ENCODE measurements at places on chromosomes 2 and 18. TPM values are rescaled to one million over a fixed set of nuclear protein-coding genes. Genes with fewer than 3 reads are reported as not detected.

TANC1 gene
- total RNA-seq = 36.9 TPM

DNA sequence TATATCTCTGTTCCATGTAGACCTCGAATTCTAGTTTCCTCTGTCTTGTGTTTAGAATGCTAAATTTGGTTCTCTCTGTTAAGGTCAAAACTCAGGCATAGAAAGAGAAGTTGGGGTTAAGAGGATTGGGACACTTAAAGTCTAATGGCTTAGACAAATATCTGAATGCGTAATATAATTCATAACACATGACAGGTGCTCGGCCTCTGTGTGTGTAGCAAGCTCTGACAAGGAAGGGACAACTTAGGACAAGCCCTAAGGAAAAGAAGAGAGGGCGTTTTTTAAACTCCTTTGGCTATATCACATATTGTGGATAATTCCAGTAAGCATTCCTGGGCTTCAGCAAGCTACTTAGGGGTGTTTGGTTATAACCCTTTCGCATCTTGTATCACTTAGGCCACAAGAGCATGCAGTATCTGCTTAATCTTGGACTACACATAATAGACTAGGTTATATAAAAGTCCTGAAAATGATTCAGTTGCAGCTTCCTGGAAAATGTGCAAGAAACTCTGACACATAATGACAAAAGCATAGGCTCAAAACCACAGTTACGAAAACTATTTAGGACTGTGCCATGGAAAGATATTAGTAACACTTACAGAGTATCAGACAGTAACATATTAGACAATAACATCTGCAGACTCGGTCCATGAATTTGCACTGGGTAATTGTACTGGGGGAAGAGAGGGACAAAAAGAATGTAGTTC is 16.1 kb upstream of the CREB1 start:
- H3K36me3 ChIP-seq = no peaks in the 10 kb centered on the region
- peak overlapping the region; percentile 79 for H3K27ac ChIP-seq
- no peaks in the 10 kb centered on the region for H3K27me3 ChIP-seq
- peaks cover 37% of the 10 kb centered on the region for H3K4me1 ChIP-seq
- no peak for DNase-seq

FOXD4L1 gene
- total RNA-seq = 0.18 TPM

- no peak overlapping the region for H3K27ac ChIP-seq
- DNase-seq = peak; percentile 90
- H3K27me3 ChIP-seq = peaks cover 3% of the 10 kb centered on the region
Observed at GRCh38 chr2:206981739-206982340, 42.5 kb downstream of the CPO start.

SPRED2 gene
- total RNA-seq = 44.4 TPM

DNA sequence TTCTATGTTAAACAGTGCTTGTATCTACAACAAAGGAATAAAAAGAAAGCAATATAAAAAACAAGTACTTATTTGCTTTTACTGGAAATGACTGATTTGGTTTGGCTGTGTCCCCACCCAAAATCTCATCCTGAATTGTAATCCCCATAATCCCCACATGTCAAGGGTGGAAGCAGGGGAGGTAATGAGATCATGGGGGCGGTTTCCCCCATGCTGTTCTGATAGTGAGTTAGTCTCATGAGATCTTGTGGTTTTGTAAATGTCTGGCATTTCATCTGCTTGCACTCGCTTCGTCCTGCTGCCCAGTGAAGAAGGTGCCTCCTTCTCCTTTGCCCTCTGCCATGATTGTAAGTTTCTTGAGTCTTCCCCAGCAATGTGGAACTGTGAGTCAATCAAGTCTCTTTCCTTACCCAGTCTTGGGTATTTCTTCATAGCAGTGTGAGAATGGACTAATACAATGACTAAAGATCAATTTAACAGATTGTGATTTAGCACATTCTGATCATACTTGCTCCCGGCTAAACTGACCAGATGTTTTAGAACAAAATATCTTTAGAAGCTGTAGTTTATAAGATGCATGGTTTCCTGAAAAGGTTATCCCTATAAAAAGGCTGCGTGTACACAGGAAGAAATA is 19.9 kb downstream of the PTH2R start:
- DNase-seq = no peak
- peaks cover 21% of the 10 kb centered on the region for H3K27me3 ChIP-seq
- H3K4me3 ChIP-seq = no peak overlapping the region
- no peak overlapping the region for H3K27ac ChIP-seq

- DNase-seq = no peak
- H3K27ac ChIP-seq = peak overlapping the region; percentile 40
- peaks cover 50% of the 10 kb centered on the region for H3K4me1 ChIP-seq
- H3K27me3 ChIP-seq = no peaks in the 10 kb centered on the region
- H3K4me3 ChIP-seq = no peak overlapping the region
- peaks cover 2% of the 10 kb centered on the region for H3K36me3 ChIP-seq
Observed at GRCh38 chr2:160411167-160411566, 82.4 kb downstream of the RBMS1 start.

DNA sequence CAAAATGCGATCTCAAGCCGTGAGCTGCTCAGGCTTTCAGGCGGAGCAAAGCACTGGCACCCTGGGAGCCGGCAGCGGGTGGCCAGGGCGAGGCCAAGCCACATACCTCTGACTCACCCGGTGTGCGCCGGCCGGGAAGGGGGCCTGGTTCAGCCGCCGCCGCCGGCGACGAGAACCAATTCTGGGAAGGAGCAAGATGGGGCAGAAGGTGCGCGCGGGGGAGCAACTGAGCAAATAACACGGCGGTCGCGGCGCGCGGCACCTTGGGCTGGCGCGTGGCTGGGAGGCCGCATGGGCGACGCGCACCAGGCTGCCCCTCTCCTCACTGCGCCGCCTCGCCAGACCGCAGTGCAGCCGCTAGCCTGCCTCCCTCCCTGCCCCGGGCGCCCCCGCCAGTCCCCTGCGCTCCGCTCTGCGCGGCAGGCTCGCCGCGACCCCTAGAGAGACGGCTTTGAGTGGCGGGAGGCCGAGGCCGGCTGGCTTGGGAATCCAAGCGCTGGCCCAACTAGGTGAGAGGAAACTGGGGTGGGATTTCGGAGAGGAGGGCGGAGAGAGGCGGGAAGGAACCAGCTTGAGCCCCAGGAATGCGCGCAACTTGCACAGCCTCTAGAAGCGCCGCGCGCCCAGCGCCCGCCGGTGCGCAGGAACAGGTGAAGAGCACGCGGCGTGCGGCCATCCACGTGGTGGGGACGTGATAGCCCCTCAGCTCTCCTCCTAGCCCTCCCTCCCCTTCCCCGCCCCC is 3.2 kb downstream of the NRP2 start:
- H3K36me3 ChIP-seq = peaks cover 6% of the 10 kb centered on the region
- H3K4me1 ChIP-seq = peaks cover 70% of the 10 kb centered on the region
- peak overlapping the region; percentile 65 for H3K27ac ChIP-seq
- H3K27me3 ChIP-seq = no peaks in the 10 kb centered on the region

GRCh38 chr2:206028101-206028500 is 57.9 kb downstream of the INO80D start:
- DNase-seq = no peak
- H3K27me3 ChIP-seq = no peaks in the 10 kb centered on the region
- no peak overlapping the region for H3K27ac ChIP-seq
- H3K4me1 ChIP-seq = no peaks in the 10 kb centered on the region
- H3K4me3 ChIP-seq = no peak overlapping the region

C2orf15 gene
- total RNA-seq = 0.26 TPM

CD207 gene
- not detected for total RNA-seq

BUB1 gene
- 7.3 TPM for total RNA-seq

SNTG2 gene
- total RNA-seq = not detected

MAP3K19 gene
- total RNA-seq = not detected

SERPINB4 gene
- total RNA-seq = not detected

DNA sequence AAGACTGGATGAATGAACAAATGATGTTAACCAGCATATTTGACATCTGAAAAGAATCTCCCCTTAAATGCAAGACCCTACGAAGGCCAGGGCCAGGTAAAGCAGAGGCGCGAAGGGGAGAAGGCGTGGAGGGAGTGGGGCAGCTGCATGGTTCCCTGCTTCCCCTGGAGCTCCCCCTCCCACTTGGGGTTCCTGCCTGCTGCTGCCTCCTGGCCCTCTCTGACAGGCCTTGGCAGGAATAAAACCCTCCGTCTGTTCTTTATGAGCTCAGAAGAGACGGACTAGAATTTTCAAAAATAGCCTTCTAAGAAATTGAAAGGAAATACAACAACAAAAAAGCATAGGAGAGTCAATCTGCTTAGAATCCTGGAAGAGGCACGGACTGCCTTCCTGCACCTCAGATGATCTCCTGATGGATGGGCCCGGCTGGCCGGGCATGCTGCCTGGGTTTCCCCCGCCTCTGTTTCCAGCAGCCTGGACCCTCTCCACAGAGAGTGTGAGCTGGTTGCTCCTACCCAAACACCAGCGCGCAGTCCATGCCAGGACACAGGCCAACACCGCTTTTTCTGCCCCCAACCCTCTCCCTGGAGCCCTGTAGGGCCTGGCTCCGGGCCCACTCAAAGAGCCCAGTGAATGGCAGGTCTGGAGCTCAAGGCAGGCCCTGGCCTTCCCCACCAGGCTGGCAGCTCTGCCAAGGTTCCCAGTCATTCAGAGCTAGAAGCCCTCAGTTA is 23.9 kb downstream of the CFAP65 start:
- no peak overlapping the region for H3K4me3 ChIP-seq
- peaks cover 38% of the 10 kb centered on the region for H3K27me3 ChIP-seq
- H3K4me1 ChIP-seq = no peaks in the 10 kb centered on the region
- no peak for DNase-seq
- H3K36me3 ChIP-seq = no peaks in the 10 kb centered on the region

EMILIN1 gene
- 212 TPM for total RNA-seq

GRCh38 chr2:98702858-98703620 is 27.9 kb downstream of the MGAT4A start:
- no peaks in the 10 kb centered on the region for H3K36me3 ChIP-seq
- peaks cover 39% of the 10 kb centered on the region for H3K27me3 ChIP-seq
- H3K4me3 ChIP-seq = peak overlapping the region; percentile 20

CTNNA2 gene
- total RNA-seq = not detected

DNA sequence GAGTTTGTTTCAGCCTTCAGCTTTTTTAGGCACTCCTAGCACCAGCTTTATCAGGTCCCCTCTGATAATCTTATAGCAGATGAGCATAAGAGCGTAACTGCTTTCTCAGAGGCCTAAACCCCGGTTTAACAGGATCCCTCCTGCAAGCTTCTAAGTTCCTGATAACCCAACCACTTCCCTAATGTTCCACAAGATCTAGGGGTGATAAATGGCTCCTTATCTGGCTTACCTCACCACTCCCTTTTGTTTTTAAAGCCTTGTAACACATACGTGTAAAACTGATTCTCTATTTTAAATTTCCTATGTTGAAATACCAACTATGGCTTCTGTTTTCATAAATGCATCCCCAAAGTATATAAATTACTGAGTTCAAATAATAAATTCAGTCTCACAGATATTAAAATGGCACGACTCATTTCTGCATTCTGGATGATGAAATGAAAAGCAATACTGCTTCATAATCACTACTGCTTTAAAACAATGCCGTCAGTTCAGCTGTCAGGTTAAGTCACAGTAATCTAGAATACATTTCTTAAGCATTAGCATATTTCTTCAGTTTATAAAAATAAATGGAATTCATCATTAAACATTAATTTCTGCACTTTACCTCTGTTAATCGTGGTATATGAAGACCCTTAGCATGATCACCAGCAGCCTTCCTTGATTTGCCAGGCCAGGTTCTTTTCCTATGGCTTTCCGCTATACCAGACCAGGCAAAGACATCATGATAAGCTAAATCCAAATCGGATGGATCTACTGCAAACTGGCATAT is 126.3 kb downstream of the C2orf74 start:
- H3K4me1 ChIP-seq = peaks cover 8% of the 10 kb centered on the region
- H3K27me3 ChIP-seq = no peaks in the 10 kb centered on the region
- no peak for DNase-seq
- peak overlapping the region; percentile 64 for H3K27ac ChIP-seq

- H3K27me3 ChIP-seq = no peaks in the 10 kb centered on the region
- H3K4me3 ChIP-seq = no peak overlapping the region
- H3K36me3 ChIP-seq = no peaks in the 10 kb centered on the region
- no peak for DNase-seq
- H3K4me1 ChIP-seq = peaks cover 68% of the 10 kb centered on the region
Observed at GRCh38 chr2:12057436-12058166, 311.2 kb downstream of the LPIN1 start.

TNFAIP6 gene
- not detected for total RNA-seq

GRCh38 chr18:36381075-36381474 is 83.6 kb downstream of the FHOD3 start:
- no peaks in the 10 kb centered on the region for H3K36me3 ChIP-seq
- no peak for DNase-seq
- H3K27ac ChIP-seq = no peak overlapping the region
- peaks cover 6% of the 10 kb centered on the region for H3K27me3 ChIP-seq
- H3K4me3 ChIP-seq = no peak overlapping the region

DNA sequence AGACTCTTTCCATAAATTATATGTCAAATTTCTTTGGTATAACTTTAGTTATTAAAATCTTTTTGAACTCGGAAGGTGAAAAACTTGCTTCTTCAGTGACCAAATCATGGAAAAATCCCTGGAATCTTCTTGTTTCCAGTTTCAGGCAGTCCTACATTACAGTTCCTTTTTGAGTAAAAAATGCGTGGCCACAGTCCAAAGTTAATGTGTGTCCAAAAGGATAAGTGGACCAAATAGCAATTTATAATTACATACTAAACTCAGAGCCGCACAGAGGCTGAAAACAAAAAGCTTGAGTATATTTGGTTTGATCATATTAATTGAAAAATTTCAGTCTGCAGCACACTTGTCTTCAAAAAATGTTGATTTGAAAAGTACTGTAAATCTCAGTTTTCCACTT is 28.4 kb upstream of the DYNC2LI1 start:
- H3K4me3 ChIP-seq = no peak overlapping the region
- peaks cover 20% of the 10 kb centered on the region for H3K4me1 ChIP-seq
- peaks cover 10% of the 10 kb centered on the region for H3K36me3 ChIP-seq
- H3K27ac ChIP-seq = peak overlapping the region; percentile 75
- DNase-seq = no peak

Measured in osteocyte (in vitro differentiated cells).